ENCODE measurements at places on chromosomes 4 and X.

GRCh38 chr4:79315891-79316290 is 10.0 kb downstream of the NAA11 start:
- DNase-seq = no peak

DNA sequence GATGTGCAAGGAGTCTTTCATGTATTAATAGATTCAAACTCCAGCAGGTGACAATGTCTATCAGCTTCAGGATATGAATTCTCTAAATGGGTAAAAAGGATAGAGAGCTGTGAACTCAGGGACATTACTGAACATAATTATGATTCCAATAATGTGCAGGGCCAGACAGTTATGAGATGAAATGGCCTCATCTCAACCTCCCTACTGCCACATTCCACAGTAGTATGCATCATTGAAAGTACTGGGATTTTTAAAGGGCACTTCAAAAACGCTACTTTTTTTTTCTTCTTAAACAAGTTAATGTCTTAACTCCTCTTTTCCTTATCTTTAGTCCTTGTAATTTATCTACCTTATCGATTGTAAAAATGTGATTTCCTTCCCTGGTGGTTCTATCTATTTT is 202.0 kb downstream of the APBB2 start:
- no peak for DNase-seq

DNA sequence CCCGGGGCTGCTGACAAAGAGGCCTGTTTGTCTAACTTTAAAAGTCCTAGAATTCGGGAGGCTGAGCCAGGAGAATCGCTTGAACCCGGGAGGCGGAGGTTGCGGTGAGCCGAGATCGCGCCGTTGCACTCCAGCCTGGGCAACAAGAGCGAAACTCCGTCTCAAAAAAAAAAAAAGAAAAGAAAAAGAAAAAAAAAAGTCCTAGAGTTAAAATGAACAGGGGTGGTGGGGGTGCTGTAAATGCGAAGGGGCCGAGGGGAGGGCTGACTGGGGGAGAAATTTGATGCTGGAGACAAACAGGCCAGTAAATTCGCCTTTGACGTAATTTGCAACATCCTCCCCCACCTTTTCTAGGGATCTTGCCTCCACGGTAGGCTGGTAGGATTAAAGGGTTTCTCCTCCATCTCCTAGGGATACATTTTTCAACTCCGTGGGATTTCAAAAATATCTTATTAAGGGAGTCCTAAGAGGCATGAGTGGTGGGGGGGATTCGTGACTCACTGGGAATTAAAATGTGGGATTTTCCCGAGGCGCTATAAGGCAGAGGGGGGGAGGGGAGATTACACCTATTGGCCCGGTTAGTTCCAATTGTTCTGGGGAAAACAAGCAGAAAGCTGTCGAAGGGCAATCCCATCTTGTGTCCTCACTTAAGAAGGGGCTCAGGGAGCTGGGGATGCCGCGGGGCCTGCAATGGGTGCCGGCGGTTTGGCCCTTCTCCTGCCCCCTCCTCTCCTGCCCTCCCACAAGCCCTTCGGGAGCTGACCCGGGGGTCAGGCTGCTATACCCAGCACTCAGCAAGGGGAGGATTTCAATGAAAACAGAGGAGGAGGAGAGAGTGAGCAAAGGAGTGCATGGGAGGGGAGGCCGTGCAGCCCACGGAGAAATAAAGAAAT is 3.0 kb upstream of the BCOR start:
- no peak for DNase-seq

DNA sequence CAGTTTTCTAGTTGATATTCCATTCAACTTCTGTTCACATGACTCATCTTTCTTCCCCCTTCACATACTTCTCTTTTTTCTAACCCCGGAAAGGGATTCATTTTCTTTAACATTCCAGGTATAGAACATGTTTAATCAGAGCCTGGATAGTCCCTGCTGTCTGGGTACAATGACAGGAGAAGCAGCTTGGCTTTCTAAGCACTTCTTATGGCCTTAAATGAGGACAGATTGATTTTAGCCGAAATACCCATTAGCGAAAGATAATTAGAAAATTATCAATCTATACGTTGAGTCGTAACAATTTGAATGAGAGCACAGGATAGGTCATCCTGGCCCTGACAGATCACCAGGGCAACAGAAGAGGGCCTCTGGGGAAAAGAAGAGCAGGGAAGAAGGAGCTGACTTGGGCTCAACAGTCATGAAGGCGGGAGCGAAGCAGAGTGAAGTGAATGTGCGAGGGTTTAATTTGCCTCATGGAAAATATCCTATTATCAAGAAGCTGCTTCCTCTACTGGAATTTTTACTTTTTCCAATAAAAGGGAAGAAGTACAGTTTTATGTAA is 62.2 kb downstream of the PPP1R2C start:
- no peak for DNase-seq

GRCh38 chr4:150237110-150237872 is 159.0 kb downstream of the DCLK2 start:
- no peak for DNase-seq

- DNase-seq = no peak
These were observed 62.4 kb downstream of the TMEM165 start for GRCh38 chr4:55458164-55458563.

- no peak for DNase-seq
These were observed 8.8 kb downstream of the TMEM150C start for GRCh38 chr4:82553020-82553419.

- DNase-seq = no peak
These were observed 241.4 kb upstream of the PGRMC2 start for GRCh38 chr4:128528793-128529553.

- DNase-seq = no peak
These were observed 101.8 kb downstream of the PDGFRA start for GRCh38 chr4:54330896-54331295.

GRCh38 chrX:138759217-138759943 is 47.9 kb upstream of the FGF13 start:
- no peak for DNase-seq

DNA sequence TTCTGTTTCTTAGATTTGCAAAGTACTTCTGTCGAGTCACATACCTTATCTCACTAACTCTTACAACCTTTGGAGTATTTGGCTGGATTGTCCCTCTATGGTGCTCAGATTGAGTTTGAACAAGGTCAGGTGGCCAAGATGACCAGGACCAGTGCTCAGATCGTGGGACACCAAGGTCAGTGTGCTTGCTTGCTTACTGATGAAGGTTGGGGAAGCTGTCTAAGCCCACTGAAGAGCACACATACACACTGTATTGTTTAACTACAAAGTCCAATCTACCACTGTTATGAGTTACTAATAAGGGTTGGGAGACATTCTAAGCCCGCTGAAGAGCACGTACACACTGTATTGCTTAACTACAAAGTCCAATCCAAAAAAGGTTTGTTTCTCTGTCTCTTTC is 53.7 kb downstream of the TAB3 start:
- no peak for DNase-seq

DNA sequence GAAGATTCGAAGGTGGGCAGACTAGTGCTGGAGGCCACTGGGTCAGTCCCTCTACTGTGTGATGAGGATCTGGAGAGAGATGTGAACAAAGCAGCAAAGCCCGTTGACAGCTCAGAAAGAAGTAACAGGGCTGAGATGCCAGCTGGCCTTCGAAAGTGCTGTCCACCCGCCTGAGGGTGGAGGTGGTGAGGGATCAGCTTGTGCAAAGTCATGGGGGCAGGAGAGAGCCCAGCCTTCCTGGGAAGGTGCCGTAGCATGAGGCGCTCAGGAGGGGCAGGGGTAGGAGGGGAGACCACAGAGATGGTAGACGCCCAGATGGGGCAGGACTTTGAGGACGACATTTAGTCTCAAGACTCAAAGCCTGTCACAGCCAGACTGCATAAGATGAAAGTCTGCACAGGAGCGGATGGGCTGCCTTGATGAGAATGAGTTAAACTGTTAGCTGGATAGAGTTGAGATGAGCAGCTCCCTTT is 19.7 kb downstream of the TBC1D14 start:
- DNase-seq = no peak

- peak; percentile 61 for DNase-seq
These were observed 10.2 kb downstream of the HNRNPH2 start for GRCh38 chrX:101417981-101418841.

GRCh38 chrX:148806145-148806870 is 305.9 kb downstream of the AFF2 start:
- DNase-seq = no peak

- DNase-seq = no peak
These were observed 47.7 kb upstream of the RASGEF1B start for GRCh38 chr4:81519427-81519773.

- DNase-seq = no peak
These were observed 285.1 kb downstream of the FRMPD4 start for GRCh38 chrX:12423346-12423745.

- DNase-seq = no peak
These were observed 151.3 kb upstream of the LEF1 start for GRCh38 chr4:108320061-108320460.

DNA sequence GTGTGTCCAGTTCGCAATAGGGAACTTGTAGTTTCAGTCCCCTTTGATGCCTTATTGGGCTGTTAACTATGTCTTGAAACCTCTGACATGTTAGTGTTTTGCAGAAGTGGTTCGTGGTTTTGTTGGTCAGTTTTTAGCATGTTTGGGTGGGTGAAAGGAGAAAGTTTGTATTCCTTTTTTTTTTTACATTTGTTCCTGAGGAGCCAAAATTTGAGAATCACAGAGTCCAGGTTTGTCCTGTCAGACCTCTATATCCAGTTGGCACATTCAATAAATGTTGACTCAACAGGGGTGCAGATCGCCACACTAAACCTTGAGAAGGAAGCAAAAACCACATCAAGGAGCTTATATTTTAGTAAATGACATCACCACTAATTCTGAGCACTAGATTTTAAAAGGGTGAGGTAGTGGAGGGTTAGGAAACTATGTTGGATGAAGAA is 26.2 kb downstream of the DLG3 start:
- DNase-seq = no peak

GRCh38 chr4:133154725-133155124 is 5.6 kb downstream of the PCDH10 start:
- no peak for DNase-seq

GRCh38 chrX:112654871-112655270 is 24.9 kb downstream of the LHFPL1 start:
- no peak for DNase-seq

- DNase-seq = no peak
These were observed 6.7 kb upstream of the TMEM154 start for GRCh38 chr4:152686452-152687013.

DNA sequence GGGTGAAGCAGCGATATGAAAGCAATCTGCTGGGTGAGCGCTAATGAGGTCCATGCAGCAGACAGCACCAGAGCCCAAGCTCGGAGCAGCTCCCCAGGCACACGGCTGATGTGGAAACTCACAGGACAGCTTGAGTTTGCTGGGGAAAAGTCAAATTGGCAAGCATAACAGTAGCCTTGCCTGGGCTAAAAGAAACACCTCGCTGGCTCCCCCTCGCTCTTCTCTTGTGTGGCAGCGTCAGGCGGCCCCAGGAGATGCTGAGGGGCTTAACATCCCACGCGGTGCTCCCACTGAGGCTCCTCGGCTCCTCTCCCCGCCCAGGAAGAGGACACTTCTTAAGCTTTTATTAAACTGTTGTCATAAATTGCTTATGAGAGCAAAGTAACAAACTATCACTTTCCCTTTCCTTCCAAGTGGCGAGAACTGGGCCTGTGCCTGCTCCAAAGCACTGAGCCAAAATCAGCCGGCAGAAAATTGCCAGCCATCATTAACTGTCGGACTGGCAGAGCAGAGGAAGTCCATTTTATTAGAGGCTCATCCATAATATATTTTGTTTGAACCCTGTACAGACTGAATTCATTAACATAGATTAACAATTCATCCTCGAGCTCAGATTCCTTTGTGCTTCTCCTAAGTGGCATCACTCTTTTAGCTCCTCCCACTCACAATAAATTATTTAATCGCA is 111.4 kb downstream of the TSPAN5 start:
- no peak for DNase-seq

DNA sequence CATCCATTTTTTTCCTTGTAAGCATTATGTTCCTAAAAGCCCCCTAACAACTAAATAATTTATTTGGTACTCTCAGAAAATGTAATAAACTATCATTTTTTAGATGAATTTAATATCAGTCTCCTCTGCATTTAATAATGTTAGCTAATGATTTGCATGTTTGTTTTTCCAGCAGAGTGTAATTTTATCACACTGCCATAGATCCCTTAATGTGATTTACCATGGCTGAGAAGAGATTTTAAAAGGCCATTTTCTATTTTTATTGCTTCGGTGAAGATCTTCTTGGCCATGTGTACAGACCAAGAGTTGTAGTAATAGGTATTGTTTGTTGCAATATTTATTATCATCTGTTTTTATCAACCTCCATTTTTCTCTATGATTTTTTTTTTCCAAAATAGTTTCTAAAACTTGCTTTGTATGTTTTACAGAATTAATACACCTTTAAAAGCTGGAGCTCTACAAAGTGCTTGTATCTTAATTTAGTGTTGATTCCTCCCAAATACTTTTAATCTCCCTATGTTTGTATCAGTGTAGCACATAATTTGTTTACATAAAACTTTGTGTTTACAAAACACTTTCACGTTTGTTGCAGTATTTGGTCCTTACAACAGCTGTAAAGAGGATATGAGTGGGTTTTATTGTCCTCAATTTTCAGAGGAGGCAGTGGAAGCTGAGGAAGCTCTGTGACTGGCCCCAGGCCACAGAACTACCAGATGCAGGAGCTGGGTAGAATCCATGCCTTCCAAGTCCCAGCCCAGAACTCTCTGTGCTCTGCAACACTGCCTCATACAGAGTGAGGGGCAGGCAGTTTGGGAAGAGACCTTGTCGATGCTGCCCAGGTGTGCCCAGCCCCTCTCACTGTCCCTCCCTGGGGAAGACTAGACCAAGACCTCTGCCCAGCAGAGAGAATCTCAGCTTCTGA is 58.1 kb downstream of the FAM114A1 start:
- DNase-seq = peak; percentile 1

DNA sequence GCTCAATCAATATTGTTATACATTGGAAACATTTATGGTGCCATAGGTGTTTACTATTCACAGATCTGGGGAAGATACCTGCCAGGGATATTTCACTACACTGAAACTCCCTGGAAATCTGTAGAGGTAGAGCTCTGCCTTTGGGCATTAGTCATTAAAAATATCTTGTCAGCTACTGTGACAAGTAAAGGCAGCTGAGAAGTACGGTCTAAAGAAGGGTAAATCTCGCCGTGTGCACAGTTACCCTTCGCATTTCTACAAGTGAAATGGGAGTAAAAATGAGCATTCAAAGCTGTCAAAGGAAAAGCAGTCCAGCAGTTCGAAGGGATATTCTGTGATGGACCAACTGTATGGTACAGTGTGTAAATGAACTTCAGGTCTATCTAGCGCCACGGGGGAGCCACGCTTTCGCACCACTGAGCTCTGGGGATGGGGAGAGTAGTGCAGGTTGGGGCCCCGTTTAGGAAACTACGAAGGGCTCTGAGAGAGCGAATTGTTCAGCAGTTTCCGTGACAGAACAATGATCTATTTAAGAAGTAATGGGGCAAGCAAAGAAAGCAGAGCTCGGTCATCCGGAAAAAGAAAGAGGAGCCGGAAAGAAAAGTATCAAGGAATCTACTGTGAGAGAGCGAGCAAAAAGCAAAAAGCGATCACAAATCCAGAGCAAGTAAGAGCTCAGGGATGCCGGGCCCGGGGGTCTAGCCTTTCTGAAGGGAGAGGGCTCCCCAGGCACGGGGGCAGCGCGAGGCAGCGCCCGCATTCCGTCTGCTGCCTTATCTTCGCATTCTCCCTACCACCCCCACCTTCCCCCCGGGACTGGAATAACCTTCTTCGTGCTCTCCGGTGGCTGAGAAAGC is 646 bp downstream of the TIGD4 start:
- DNase-seq = peak; percentile 7
